ENCODE measurements at places on chromosomes 7 and 10.

- DNase-seq, result no peak
Measured at GRCh38 chr7:86980223-86980622, 79.2 kb downstream of the ELAPOR2 start.

DNA sequence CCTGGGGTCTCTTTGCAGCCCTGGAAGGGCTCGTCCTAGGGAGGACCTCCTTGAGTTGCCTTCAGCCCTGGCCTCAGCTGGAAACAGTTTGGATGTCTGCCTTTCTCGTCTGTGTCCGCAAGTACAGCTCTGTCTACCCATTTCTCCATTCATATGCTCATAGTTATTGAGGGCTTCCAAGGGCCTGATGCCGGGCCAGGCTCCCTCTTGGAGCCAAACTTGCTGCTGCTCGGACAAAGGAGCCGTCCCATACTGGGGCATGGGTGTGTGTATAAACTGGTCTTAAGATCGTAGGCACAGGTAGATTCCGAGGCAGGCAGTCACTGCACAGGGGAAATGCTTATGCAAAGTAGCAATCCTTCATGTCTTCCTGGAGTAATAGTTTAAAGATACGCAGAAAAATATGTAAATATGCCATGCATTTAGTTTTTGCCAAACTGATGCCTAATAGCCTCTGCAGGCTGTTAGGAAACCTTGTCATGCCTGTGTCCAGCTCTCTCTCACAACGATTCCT lies 117.0 kb upstream of the BTBD16 start:
- no peak for DNase-seq

- DNase-seq, result no peak
Measured at GRCh38 chr10:44168478-44168877, 216.4 kb downstream of the CXCL12 start.

GRCh38 chr7:69651101-69651590 lies 52.9 kb downstream of the AUTS2 start:
- no peak for DNase-seq

GRCh38 chr7:33940503-33940902 lies 35.2 kb downstream of the BMPER start:
- no peak for DNase-seq
